ENCODE measurements at places on chromosomes 4 and X.

DNA sequence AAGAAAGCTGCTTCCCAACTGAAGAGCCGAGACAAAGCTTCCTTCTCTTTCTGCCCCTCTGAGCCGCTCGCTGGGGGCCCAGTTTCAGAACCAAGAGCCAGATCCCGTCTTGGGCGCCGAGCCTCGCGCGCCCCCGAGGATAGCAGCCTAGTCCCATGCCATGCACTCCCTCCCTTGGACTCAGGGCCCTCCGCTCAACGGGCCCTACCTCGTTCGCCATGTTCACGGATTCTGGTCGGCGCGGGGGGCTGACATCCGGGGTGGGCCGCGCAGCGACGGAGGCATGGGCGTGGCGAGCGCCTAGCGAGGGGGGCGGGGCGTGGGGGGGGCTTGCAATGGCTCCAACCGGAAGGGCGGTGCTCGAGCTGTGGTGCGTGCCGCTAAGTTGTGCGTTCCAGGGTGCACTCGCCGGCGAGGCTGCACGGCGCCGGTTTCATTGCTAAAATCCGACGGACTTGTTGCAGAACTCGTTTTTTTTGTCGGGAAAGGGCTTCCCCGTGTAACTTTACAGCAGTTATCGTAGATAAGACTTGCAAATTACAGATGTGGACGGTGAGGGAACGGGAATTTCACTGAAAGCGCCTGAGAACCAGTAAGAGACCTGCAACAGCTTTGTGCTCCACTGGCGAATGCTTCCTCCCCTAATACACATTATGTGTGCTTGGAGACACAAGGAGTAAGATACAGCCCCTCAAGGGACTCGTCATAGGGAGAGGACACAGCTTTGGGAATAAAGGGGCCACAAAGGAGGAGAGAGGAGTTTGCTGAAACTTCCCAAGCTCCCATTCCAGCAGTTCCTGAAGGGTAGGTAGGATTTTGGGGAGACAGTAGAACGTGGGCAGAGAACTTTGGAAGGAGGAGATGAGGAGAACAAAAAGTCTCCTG lies at the start of gene ADH5:
Gene ADH5 (minus strand): TSS at position 308 of the 885 bp plus-strand sequence. CDS start 88 bp downstream, at position 220.
- DNase-seq: peak; percentile 51

DNA sequence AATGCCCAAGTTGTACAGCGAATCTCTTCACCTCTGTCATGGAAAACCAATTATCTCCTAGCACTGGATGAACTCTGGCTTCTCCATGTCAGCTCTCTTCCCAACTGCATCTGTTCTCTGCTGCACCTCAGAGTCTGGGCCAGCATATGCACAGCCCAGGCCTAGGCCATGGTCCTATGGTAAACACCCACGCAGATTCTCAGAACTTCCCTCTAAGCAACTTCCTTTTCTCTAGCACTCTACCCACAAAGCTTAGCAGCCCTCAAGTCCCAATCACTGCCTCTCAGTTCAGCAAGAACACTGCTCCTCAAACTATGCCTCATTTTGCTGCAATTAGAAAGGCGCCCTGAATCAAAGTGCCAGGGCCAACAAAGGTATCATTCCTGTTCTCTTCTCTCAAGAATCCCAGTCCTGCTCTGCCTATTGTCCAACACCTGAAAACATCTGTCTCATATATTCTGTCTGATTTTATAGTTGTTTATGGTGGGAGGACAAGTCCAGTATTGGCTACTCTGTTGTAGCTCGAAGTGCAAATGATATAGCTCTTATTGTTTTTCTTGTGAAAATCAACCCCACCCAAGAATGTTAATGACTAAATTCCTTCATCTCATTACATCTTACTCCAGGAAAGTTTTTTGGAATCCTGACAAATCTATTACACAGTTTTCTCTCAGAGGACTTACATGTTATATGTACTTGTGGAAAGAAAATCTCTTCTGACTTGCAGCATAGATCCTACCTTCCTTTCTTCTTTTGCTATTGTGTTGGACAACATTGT lies 85.4 kb downstream of the DCHS2 start:
- no peak for DNase-seq

DNA sequence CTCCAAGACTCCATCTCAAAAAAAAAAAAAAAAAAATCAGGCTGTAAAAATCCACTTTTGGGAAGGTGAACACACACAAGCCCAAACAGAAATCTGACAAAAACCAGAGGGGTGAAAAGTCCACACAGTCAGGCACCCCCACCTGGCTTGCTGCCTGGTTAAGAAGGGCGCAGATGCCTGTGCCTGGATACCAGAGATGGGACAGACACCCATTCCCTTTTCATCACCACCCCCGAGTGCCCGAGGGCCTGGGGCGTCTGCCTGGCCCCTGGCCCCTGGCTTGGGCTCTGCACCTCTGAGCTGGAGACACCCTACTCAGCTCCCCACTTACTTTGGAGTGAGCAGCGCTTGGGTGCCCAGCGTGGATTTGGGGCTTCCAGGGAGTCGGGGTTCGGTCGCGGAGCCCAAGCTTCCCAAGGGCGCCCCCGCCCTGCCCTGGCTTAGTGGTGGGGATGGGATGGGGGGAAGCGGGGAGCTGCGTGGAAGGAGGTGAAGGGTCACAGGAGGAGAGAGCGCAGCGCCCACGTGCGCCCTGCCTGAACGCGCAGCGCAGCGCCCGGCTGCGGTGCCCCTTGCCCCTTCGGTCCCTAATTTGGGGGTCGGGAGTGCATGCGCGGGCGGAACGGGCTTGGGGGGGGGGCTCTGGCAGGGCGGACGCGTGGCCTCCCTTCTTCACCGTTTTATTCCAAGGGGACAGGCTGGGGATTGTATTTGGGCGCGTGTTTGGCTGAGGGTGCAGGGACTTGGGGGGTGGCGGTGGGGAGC lies 11.3 kb downstream of the SHOX start:
- no peak for DNase-seq

- no peak for DNase-seq
Measured at GRCh38 chr4:168725930-168726329, 229.1 kb downstream of the PALLD start.

DNA sequence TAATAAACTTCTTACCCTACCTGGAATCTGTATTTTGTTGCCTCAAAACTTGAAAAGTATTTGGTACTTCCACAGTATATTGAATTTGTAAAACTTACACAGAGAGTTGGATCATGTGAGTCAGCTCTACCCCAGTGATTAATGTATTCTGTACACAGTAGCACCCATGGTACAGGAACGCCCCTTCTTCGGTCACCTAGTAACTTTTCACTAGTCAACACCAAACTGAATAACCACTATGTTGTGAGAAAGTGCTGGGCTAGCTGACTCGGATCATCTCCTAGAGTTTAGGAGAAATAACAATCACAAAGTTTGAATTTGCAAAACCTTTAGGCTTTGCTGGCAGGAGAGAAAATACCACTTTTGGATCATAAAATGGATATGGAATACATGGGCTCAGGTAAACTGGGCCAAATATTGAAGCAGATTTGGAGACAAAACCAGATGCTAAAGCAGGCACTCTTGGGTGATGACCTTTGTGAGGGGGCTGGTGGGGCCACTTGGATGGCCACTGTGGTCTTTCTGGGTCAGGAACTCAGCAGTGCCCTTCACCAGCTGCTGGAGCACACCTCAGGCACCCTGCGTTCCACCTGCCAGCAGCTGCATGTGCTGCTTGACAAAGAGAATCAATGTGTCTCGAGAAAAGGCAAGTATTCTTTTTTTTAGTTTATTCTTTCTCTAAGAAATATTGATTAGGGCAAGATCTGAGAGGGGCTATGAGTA lies at the start of gene DTHD1:
Gene DTHD1 (plus strand): TSS at position 233 of the 723 bp plus-strand sequence. CDS start 143 bp downstream, at position 376.
- DNase-seq: no peak

DNA sequence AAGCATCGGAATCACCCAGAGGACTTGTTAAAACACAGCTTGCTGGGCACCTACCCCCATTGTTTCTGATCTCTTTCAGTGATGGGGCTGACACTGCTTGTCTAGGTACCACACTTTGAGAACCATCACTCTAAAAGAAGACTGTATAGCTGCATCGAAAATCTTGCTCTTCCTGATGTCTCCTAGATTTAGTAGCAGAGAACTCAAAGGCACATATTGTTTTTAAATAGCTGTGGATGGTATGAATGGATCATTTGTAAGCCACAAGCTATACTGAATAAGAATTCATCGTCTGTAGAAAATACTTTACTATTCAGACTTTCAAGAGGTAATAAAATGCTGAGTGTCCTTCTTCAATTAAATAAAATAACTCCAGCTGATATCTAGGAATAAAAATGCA lies 405.4 kb downstream of the ANKRD50 start:
- no peak for DNase-seq

DNA sequence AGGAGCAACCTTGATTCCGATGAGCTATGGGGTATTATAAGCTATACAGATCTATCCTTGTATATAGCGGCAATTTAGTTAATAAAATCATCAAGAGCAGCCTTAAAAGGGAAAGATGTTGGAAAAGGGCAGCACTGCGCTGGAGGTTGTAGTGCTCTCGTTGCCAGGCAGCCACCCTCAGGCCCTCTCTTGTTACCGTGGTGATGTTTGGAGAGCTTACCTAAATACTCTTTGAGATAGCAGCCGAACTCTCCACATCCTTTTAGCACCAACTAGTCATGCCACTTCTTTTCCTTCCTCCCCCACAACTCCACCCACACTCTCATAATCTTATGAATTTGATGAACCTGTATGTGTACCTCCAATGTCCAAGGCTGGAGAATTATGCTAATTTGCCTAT lies 3.8 kb upstream of the RADX start:
- DNase-seq: no peak

DNA sequence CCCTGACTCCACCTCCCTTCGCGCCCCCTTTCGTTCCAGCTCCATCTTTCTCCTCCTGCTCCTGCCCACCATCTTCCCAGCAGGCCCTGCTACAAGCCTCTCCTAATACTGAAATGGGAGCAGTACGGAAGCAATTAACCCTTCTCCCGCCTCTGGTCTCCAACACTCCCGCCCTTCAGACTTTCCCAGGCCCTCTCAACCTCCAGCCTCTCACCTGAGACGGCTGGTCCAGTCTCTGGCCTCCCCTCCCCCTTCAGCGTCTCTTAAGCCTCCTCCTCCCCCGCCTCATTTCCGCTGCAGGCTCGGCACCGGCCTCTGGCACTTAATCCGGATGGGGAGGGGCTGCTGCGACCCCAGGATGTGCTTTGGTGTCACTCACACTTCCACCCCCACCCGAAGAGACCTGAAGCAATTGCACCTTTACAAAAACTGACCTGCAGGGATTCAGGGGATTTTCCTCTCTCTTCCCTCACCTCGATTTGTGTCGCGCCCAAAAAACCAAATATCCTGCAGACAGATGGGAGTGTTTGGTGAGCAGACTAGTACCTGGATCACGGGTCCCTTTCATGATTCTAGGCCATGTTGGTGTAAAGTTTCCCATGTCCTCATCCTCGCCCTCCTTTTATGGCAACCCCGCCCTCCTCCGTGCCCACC lies 657 bp downstream of the TCEAL8 start:
- DNase-seq: no peak

DNA sequence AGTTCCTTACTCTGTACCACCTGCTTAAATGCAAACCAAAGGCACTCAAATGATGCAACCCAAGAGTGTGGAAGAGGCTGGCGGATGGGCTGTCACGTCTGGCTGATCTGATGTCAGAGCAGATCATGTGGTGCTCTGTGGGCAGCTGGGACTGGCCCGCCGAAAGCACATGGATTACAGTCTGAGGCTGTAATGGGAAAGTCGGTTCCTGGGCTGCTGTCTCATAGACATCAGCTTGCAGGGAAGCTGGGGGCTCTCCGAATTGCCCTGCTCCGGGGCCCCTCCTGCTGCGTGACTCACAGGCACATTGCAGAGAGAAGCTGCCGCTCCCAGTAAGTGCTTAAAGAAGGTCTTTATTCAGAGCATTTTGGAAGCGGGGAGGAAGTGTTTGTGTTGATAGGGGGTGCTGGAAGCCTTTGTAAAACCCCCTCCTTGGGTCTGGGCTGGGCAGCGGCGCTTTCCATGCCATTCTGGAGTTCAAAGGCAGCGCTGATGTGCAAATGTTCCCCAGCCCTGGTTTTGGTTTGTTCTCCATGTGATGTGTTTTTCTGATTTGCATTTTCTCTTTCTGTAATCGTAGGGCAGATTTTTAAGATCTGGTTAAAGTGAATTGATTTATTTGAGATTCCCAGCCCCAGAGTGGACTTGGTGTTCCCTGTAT lies 181.1 kb downstream of the LARP7 start:
- DNase-seq: peak; percentile 63

DNA sequence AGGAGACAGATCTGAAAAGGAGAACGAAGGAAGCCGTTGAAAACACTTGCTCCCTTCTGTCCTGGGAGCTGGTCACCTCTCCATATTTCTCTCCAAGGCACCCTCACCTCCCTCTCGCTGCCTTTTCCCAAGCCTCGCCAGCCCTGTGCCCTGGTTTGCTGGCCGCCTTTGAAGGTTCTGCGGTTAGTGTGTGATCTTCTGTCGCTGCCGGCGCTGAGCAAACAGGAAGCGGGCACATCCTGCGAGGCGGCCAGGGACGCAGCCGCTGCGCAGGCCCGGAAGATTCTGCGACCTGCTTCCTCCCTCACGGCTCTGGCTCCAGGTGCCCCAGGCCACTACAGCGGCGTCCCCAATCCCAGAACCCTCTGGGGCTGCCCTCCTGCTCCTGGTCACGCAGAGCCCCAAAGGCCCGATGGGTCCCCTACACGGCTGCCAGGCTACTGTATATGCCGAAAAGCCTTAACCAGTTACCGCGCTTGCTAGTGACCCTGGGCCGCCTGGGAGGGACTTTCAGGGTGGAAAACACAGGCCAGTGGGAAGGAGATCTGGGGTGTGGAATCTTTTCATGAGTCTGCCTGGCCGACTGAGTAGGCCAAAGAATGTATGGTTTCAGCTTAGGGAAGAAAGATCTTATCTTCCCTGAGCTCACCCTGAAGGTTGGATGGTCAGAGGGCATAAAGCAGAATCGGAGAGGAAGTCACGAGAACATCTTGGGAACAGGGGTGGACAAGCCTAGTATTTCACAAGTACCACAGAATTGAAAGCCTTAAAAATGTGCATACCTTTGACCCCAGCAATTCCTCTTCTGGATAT lies 2.3 kb upstream of the SASH3 start:
- no peak for DNase-seq

- no peak for DNase-seq
Measured at GRCh38 chr4:16731776-16732380, 166.6 kb downstream of the LDB2 start.

DNA sequence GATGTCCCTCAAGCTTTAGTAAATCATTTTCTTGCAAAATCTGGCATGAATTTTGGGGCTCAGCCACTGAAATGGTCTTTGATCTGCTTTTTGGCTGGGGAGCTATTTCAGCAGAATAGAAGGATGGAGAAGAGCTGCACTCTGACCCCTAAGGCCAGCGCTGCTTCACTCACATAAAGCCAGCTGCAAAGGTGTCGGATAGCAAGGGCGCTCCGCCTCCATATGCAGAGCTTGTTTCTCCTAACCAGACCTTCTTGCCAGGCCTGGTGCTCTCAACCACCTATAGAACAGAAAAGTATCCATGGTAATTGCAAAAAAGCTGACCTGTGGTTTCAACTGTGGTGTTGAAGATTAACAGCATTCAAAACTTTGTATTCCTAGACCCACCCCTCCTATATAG lies 24.1 kb upstream of the COQ2 start:
- no peak for DNase-seq

DNA sequence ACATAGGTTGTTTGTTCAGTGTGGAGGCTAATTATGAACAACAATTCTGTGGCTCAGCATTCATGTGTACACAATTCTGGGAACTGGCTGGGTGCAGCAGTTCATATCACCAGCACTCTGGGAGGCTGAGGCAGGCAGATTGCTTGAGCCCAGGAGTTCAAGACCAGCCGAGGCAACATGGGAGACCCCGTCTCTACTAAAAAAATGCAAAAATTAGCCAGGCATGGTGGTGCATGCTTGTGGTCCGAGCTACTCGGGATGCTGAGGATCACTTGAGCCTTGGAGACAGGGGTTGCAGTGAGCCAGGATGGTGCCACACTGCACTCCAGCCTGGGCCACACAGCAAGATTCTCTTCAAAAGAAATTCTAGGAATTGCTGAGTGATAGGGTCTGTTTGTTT lies 4.5 kb upstream of the PPP2R2C start:
- DNase-seq: no peak

Data from HuH-7.5 (cell line).